ENCODE measurements at places on chromosomes 2 and 18.

DNA sequence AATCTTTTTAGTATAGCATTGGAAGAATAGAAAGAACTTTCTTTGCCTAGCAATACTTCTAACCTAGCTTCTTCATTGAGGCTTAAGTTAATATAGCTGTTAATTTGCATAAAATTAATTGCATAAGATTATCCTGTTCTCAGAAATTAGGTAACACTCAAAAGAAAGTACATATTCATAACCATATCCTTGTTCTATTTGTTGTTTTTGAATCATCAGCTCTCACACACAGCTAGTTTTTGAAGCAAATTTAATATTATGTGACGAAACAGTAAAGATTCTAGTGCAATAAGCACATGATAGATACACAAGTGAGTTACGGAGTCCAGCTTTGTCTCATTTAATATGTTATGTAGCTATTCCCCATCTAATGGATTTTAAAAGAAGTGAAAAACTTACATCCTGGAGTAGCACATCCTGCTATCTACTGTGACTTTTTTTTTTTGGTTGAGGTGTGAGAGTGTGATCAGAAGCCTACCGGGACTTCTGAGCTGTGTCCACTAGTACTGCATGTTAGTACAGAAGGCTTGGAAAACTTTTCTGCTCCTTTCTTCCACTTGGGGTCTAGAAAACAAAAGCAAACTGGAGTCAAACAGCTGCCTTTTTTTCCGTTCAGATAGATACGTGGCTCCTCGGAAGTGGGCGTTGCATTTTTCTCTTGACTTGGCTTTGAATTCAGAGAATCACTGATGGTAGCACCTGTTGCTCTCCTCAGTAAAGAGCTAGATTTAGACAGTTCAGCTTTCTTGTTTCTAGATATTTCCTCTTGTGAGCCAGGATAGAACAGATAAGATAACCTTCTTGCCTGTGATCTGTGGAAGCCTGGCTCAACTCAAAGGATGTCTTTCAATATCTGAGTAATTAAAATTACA, 27.2 kb downstream of the KDM3A start:
- DNase-seq: no peak

DNA sequence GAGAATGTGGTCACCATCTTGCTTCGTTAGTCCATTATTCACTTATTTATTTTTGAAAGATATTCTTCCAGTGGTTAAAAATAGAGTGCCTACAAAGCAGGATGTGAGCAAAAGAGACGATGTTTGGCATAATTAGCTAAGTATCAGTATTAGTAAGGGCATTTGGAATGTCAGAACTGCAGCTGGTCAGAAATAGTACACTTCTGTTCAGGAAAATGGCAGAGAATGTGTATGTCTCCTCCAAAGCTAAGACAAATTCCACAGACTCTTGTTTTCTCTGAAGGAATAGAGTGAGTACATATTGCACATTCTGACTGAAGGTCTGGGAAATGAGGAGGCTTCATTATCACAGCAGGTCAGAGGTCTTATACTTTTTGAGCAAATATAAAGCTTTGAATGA, 209.0 kb downstream of the L3MBTL4 start:
- DNase-seq: no peak

- no peak for DNase-seq
These were observed 134.7 kb upstream of the SMIM21 start for GRCh38 chr18:75562216-75562615.

DNA sequence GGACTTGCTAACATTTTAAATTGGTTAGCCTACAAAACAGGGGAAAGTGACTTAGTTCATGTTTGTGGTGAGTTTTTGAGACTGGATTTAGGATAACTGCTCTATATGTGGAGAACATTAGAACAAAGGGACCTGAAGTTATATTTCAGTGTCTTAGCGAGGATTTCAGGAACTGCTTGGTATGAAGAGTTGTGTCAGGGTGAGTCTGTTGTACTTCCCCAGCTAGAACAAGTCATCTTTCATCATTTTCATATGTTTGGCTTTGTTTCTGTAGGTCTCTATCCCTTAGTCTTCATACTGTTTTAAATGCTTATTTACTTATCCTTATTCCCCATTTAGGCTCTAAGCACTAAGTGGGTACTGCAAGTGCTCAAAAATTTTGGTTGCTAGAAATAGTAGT, 41.9 kb downstream of the KCMF1 start:
- no peak for DNase-seq

DNA sequence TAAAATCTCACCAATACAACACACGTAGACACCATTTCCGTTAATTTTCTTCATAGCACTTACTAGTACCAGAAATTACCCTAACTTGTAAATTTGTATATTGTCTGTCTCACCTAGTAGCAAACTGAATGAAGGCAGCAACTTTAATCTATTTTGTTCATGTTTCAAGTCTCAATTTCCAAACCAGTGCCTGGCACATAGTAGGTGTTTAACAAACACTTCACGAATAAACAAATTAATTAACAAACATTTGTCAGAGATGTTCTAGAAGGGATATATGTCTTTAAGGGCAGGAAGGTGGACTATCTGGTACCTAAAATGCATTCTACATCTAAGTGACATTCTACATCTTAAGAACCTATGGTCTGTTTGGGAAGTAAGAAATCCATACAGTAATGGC, 963 bp downstream of the THADA start:
- DNase-seq: no peak

DNA sequence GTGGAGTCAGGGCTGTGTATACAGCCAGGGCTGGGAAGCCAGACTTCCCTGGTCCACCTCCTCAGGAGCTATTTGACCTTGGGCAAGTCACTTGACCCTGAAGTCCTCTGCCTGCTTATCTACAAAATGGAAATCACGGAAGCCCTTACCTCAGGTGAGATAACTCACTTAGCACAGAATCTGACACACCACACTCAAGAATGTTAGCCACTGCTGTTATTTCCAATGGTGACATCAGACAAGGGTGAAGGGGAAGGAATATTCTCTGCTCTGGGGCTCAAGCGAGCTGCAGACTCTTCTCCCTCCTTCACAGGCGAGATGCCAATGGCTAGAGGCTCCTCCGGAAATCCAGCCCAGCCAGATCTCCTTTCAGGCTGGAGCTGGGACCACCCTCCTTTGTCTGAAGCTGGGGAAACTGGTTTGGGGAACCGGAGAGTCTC, 189.6 kb downstream of the HAUS1 start:
- DNase-seq: no peak

- DNase-seq: no peak
These were observed 176.3 kb downstream of the EIPR1 start for GRCh38 chr2:3201281-3201680.

DNA sequence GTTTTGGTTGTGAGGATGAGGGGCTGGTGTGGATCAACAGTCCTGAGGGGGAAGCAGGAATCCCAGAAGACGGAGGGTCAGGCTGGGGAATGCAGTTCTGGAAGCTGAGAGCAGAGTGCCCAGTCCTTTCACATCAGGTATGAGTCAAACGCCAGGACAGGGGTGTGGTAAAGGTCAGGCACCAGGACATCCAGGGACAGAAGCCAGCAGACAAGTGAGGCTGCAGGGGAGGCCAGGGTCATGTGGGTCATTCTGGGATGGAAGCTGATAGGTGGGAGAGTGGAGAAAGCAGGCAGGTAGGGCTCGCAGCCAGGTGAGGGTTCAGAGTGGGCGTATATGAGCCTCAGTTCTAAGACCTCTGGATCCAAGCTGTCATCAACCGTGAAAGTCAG, 12.8 kb upstream of the GNLY start:
- DNase-seq: no peak

All from CD4-positive, alpha-beta T cell (primary cell).